Neural progenitor cell (in vitro differentiated cells): ENCODE measurements at places on chromosomes 16 and 17.

GRCh38 chr17:38656959-38657823, 17.6 kb downstream of the EPOP start:
- peak; percentile 49 for DNase-seq

DNA sequence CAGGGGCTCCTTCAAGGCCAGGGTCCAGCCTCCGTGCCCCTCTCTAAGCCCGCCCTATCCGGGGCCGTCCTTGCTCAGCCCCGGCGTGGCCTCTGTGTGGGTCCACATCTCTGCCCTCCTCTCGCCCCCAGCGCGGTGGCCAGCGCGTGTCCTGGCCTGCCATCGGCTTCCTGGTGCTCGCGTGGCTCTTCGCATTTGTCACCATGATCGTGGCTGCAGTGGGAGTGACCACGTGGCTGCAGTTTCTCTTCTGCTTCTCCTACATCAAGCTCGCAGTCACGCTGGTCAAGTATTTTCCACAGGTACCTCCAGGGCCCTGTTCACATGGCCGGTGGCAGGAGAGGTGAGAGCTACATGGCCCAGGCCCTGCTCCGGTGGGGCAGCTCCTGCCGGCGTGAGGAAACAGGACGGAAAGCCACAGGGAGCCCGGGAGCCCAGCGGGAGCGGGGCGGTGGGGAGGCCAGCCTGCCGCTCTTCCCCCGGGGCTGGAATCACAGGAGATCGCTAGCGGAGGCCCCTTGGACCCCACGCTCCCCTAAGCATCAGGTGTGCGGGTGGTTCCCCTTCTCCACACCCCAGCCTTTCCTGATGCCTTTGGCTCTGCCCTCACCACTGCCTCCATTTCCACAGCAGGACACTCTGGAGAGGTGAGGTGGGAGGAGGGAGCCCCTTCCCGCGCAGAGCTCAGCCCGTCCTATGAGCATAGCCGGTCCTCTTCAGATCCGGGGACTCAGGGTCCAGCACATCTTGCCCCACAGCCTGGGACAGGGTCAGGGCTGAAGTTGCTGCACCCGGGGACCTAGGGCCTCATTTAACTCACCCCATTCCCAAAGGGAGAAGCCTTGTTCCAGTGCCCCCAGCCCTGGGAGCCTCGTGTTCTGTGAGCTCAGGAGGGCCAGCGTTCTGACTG, 10.2 kb downstream of the TAX1BP3 start:
- no peak for DNase-seq

DNA sequence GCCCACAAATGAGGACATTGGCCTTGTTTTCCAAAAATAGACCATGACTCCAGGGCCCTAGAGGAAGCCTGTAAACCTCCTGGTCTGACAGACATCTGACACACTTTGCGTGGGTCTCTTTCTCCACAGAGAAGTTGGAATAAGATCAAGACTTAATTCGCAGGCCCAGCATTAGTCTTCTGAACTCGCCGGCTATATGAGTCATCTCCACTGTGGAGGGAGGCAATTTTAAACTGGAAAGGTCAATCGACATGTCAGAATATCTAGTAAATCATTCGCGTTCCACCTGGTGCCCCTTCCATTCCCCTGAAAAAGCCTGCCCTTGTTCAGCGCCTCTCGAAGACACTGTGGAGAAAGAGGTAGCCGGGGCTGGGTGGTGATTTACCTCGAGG, 140.1 kb downstream of the CLEC16A start:
- DNase-seq: no peak

DNA sequence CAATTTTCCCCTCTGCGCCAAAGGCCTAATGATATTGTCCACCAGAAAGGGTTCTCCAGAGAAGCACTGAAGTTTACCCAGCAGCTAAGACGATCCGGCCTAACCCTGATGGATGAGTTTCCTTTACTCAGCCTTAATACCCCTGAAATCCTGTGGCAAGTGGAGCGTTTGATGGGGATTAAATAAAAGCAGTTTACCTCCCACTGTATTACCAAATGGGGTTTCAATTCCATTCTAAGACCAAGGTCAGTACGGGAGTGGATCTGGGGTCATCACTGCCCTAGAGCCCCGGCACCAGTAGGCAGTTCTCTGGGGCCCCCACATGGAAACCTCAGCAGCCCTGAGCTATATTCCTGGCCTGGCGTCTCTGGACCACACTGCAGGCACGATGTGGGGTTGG, 97.1 kb upstream of the NOL11 start:
- no peak for DNase-seq

GRCh38 chr17:29383686-29384085, 6.5 kb upstream of the TAOK1 start:
- no peak for DNase-seq

DNA sequence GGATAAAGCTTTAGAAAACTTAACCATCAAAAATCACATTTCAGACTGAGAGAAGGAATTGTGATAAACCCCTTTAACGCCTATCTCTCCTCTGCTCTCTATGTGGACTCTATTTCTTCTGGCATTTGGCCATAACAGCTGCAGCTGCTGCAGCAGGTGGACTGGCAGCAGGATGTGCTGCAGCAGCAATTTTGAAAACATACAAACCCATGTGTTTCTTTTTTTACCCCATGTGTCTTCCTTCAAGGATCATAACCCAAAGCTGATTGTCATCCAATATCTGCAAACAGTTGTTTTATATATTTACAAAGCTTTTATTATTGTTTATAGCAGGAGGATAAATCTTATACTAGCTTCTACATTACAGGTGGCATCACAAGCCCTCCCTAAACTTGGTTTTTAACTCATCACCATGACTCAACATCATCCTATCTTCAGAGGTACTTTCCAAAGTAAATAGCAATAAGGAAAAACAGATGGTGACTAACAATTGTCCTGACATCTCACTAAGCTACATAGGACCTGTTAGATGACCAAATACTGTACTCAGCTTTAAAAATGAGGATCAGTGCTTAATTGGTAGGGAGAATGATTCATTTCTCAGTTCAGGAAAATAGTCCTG, 14.5 kb upstream of the KRTAP9-2 start:
- no peak for DNase-seq

DNA sequence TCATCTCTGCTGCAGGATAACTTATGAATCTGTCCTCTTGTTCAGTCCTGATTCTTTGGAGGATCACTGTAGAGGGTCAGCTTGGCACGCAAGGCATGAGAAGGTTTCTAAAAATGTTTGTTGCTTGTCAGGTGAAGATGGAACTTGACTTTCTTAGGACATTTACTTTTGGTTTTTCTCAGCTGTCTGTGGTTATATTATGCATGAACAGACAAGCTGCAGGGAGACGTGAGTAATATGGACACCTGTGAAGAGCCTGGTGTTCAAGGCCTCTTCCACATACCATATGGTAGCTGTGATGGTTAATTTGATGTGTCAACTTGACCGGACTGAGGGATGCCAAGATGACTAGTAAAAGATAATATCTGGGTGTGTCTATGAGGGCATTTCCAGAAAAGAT, 270.2 kb upstream of the CPHXL start:
- DNase-seq: no peak

- no peak for DNase-seq
Observed at GRCh38 chr17:58632324-58633314, 59.2 kb downstream of the TEX14 start.

DNA sequence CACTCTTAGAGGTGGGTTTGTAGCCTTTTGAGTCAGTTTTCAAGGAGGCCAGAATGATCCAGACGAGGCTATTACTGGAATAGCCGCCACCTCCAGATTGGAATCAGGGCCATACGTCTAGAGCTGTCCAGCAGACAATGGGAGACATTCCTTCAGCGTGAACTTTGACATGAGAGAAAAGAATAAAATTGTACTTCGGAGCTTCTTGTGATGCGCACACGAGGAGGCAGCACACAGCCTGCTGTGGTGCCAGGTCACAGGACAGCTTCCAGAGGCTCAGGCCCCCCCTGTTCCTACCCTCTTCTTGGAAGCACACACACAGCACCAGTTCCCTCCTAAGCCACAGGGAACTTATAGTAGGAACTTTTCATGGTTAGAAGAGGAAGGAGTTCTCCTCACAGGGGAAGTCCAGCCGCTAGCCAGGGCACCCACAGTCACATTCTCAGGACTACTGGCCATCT, 81.0 kb downstream of the VPS53 start:
- DNase-seq: peak; percentile 49

DNA sequence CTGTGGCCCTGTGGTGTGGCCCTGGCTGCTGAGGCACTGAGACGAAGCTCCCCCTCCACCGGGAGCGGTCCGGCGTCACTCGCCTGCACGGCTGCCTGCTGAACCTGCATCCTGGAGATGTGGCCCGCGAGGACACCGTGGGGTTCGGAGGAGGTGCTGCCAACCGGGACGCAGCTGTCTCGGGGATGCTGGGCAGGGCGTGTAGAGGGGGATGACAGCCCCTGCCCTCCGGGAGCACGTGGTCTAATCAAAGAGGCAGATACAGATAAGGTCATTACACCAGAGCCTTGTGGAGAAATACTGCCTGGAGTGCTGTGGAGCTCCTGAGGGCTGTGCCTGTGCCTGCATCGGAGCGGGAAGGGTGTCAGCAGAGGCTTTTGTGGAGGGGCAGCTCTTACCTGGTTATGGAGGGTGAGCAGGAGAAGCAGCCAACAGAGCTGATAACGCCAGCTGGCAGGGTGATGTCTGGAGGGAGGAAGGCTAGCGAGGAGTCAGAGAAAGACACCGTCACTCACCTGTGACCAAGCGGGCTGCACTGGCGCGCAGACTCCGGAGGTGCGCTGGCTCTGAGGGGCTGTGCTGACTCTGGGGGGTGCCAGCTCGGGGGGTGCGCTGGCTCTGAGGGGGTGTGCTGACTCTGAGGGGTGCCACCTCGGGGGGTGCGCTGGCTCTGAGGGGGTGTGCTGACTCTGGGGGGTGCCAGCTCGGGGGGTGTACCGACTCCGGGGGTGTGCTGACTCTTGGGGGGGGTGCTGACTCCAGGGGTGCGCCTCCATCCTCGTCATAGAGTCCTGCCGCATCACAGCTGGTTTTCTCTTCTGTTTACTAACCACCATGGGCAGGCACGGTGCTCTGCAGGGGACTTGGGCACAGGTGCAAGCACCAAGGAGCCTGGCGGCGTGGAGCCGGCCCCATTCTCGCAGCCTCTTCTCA, 104.7 kb upstream of the CHMP6 start:
- no peak for DNase-seq

GRCh38 chr17:50939795-50940684, 73.9 kb upstream of the TOB1 start:
- no peak for DNase-seq

- no peak for DNase-seq
Observed at GRCh38 chr17:34717092-34717491, 137.7 kb downstream of the TMEM132E start.

- DNase-seq: no peak
Observed at GRCh38 chr16:19835968-19836421, 48.7 kb downstream of the GPRC5B start.

GRCh38 chr17:66682283-66682682, 152.6 kb upstream of the CACNG5 start:
- no peak for DNase-seq

GRCh38 chr16:11949527-11949926, 7.7 kb upstream of the NPIPB2 start:
- peak; percentile 75 for DNase-seq

DNA sequence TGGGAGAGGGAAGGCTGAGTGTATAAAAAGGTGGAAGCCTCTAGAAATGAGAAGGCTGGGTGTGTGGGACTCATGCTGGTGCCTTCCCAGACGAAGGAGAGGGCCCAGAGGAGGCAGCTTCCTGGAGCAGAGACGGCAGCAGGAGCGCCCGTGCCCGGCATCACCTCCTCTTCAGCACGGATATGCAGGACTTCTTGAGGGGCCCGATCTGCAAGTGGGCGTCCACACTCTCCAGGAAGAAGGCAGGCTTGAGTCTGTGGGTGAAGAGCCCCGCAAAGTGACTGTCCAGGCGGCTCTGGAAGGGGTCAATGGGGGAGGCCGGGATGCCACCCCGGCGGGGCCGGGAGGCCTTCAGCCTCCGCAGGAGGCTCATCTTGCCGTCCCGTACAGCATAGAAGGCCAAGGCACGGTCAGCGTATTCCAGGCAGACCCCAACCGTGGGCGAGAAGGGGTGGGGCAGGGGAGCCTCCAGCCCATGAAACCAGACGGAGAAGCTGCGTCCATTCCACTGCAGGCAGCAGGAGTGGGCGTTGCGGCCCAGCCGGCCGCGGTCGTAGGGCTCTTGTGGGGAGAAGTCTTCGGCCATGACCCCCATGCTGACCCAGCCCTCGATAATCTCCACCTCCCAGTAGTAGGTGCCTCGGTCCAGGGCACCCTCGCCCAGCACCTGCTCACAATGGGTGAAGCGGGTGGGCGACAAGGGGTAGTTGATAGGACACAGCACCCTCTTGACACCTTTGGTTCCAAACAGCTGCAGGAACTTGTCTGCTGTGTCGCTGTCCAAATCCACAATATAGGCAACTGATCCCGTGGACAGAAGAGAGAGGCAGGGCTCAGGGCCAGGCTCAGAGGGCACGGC, 3.8 kb downstream of the TRIM47 start:
- DNase-seq: no peak

DNA sequence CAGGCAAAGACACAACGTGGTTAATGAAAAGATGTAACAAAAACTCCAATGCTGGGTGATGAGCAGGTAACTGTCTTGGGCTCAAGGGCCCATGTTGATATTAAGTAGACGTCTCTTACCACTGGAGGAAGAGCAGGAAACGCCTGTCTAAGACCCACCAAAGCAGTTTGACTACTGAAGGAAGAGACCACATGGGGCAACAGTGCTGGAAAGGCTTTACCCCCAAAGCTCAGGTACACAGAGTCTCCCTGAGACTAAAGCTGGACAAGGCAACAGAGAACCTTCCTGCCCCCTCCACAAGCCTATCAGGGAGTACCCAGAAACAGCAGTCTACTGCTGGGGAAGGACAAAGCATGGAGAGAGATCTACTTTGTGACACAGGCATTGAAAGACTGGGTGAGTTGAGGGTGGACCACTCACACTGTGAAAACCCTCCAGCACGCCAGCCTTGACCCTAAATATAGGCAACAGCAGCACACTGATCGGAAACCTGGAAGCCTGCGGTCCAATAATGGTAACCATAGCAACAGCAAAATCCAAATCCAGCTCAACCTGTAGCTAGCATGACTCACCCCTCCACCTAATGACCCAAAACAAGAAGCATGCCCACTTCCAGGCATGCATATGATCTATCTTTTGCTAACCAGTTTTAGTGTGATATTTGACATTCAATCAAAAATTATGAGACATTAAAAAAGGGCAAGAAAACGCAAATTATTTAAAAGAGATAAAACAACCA, 270.5 kb upstream of the SDK2 start:
- DNase-seq: no peak

DNA sequence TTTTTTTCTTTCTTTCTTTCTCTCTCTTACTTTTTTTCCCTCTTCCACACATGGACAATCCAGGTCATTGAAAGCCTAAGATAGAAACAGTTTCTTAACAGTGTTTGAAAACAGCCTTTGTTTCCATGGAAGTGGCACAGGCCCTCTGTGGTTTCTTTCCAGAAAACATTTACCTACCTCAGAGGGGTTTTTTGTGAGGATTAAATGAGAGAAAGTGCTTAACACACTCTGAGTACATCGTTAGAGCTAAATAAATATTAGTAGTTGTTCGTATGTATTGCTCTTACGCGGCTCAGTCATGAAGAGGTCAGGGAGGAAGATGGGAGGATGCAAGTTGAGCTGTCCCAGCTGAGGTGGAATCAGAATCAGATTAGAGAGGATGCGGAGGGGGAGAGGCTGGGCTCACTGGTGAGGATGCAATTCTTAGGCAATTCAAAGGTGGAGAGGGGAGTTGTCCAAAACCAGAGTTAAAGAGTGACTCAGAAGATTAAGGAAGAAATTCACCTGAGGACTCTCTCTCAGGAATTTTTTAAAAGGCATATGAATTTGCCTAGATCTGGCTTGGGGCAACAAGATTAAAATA, 345.4 kb downstream of the PMP22 start:
- DNase-seq: peak; percentile 62
